Activated CD8-positive, alpha-beta T cell treated with anti-CD3 and anti-CD28 coated beads for 36 hours (primary cell): ENCODE measurements at places on chromosomes 5 and 9. TPM values are rescaled to one million over a fixed set of nuclear protein-coding genes. Genes with fewer than 3 reads are reported as not detected.
A peak's percentile ranks its signal among the peaks of the same experiment; 100 is the strongest.

The BTNL9 gene
- not detected for total RNA-seq

DNA sequence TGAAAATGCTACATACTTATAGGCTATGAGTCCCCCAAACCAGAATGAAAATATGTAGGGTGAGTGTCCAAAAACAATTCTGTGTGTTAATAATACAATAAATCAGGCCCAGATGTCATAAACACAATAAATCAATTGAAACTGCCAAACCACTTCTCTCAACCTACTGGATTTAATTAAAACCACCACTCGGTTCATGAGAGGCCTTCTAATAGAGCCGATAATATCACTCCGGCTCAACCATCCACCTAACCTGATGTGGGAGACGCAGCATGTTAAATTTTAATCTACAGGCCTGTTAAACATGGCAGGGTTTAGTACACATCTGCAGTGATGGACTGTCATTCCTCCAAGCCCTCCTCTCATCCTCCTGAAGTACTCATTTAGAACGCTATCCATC, 734.5 kb upstream of the ZNF608 start:
- no peak for DNase-seq

The NTRK2 gene
- total RNA-seq: 0.09 TPM

- no peak for DNase-seq
Measured at GRCh38 chr9:71630377-71630995, 137.8 kb downstream of the CEMIP2 start.

DNA sequence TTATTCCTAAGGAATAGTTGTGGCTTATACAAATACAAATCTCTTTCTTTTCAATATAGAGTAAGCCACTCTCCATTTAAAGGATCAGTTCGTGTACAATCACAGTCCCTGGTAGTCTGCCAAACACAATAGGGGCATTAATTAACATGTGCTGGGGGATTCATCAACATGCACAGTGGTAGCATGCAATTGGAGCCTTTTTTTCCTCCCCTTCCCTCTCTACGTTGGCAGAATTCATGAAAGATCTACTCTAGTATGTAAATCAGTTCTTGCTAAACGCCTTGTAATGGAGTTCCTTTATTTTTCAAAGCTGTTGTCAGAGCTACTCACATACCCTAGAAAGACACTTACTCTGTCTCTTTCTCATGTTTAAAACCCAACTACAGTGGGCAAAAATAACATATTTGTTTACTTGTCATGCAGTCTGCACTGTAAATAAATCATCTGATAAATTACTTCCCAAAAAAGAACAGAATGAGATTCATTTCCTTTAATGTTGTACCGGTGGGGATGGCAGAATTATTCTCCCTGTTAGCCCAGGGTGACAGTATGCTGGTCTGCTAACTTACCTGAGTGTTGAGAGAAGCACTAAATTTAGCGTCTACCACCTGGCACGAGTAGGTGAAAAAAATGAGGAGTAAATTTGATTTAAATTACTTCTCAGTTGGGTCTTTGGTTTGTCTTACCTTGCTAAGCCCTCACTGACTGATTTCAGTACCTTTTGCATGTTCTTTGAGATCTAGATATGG, 341.5 kb upstream of the CCNH start:
- no peak for DNase-seq

- DNase-seq: no peak
Measured at GRCh38 chr9:76003041-76003440, 112.6 kb downstream of the PCSK5 start.

- DNase-seq: no peak
Measured at GRCh38 chr9:70553707-70554673, 139.5 kb upstream of the KLF9 start.

DNA sequence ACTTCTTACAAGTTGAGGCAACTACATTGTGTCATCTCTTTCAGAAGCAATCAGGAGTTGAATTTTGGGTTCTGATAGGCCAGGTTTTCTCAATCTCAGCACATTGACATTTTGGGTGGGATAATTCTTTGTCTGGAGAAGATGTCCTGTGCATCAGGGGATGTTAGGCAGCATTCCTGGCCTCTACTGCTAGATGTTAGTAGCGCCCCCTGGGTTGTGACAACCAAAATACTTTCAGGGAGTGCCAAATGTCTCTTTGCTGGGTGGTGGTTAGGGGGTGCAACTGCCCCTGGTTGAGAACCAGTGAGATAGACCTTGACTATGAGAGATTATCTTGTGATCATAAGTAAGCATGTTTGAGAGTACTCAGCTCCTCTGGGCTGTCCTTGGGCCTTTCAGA, 164.3 kb upstream of the KLF9 start:
- DNase-seq: no peak

The ENHO gene
- total RNA-seq: not detected

GRCh38 chr5:6578676-6579343, 54.0 kb downstream of the NSUN2 start:
- no peak for DNase-seq

The CDKN2AIPNL gene
- 38.2 TPM for total RNA-seq

GRCh38 chr5:179405054-179405416, 59.8 kb upstream of the ADAMTS2 start:
- no peak for DNase-seq

GRCh38 chr9:129586245-129586644, 34.7 kb downstream of the C9orf50 start:
- DNase-seq: peak; percentile 65

GRCh38 chr9:87236546-87236945, 261.1 kb upstream of the DAPK1 start:
- no peak for DNase-seq

DNA sequence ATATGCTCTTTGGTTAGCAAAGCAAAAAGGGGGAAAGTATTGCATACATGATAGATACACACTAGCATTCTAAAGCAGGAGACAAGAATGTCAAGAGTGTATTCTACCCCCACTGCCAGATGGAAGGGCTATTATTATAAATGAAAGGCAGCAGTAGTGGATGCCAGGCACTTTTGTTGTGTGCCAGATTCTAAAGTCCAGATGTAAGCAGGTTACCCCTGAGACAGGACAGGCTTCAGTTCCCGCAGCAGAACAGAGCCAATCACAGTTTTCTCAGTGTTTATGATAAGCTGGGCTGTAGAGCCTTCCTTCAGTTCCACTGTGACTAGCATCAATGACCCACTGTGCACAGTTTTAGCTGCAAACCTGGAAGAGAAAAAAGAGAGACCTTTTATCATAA, 226.6 kb upstream of the TBCA start:
- DNase-seq: no peak
